Endodermal cell (in vitro differentiated cells): ENCODE measurements at places on chromosomes 11 and 22.
A peak's percentile ranks its signal among the peaks of the same experiment; 100 is the strongest.

GRCh38 chr22:26448941-26449340 is 19.9 kb downstream of the ASPHD2 start:
- no peak for DNase-seq

GRCh38 chr11:67354075-67355022 is 1.0 kb upstream of the POLD4 start:
- peak; percentile 86 for DNase-seq

DNA sequence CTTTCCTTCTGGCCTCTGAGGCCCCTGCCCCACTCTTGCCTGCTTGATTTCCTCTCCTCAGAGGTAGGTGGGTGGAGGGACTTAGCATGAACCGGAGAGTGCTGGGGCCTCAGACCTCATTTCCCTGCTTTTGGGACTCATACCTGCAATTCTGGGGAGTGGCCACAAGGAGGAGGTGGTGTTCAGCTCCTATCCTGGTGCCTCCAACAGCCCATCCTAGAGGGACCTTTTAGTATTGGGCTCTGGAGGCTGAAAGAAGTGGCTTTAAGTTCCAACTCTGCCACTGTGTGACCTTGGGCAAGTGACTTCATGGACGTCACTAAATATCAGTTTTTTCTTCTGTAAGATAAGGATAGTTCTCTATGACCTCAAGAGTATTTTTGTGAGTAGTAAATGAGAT is 98.6 kb downstream of the KIAA1671 start:
- peak; percentile 70 for DNase-seq

DNA sequence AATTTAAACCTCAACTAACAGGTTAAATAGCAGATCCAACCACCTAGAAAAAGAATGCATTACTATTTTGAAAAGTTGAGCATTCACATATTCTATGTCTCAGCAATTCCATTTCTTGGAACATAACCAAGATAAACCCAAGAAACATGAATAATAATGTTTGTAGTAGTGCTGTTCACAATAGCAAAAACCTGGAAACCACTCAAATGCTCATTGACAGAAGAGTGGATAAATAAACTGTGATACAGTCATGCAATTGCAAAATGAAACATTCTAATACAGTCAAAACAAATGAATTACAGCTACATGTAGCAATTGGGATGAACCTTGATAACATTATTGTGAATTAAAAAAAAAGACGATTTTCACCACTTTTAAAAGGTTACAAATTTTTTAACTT is 162.8 kb upstream of the TMEM45B start:
- no peak for DNase-seq
